ENCODE measurements at places on chromosomes 13 and 19.

DNA sequence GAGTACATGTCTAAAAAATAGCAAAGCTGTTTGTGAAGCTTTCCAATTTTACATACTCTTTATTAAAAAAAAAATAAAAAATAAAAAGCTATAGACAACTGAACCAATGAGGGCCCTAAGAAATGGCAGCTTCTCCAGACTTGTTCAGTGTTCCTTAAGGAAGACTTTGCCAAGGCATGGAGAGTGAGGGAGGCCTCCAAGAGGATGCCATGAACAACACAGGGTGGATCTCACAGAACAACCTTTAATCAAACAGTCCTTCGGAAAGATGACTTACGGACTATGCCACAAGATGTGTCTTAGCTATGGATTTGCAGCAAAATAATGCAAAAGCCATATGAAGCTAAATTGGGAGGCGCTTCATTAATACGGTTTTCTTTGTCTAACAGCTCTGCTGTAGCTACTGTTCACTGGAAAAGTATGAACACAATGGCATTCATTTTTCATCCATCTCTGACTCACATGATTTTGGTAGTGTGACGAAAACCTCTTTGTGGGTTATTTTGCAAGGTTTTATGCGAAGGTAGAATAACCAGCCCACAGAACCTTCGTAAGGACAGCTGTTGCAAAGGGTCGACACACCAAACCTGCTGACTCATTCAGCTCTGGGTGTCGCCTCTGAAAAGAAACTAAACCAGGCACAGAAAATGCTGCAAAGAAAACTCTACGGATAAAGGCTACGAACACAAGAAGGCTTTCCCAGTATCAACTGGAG, 27.7 kb downstream of the EFNB2 start:
- no peak for DNase-seq

DNA sequence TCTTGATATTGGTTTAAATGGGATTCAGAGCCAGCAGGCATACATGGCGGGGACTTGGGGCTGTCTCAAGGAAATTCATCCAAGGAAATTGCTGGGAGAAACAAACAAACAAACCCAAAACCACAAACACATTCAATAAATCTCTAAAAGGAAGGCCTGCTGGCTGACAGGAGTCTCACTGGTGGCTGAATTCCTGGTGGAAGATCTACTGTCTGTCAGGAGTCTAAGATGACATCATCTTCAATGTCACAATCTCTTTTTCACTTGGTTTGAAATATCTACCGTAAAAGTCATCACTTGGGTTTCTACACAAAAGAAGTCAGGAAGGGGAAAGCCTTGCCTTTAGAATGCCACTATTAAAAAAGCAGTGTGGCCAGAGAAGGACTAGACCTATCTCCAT, 87.9 kb downstream of the KLF5 start:
- DNase-seq = no peak

GRCh38 chr19:42132851-42133528, 744 bp upstream of the POU2F2 start:
- peak; percentile 87 for DNase-seq

GRCh38 chr13:56773148-56773547, 367.6 kb upstream of the PRR20A start:
- no peak for DNase-seq

GRCh38 chr19:50427997-50428425, 4.7 kb upstream of the MYBPC2 start:
- DNase-seq = peak; percentile 61

DNA sequence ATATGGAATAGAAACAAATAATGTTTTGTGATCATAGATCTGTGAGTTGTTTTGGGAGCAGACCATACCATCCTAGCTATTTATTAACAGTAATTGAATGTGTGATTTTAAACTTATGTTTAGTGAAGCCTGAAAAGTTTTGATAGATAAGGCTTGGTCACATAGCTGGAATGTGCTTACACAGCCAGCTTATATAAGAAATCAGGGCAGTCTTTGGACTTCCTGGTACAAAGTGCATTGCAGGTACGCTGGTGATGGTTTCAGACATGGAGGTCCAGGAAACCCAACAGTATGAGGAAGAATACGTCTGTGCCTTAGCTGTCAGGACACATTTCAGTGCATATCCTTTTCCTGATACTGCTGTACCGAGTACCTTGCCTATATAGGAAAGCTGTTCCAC, 2316.2 kb upstream of the PCDH20 start:
- DNase-seq = no peak

GRCh38 chr13:23672616-23673015, 102.4 kb downstream of the TNFRSF19 start:
- no peak for DNase-seq

- no peak for DNase-seq
Observed at GRCh38 chr13:31722673-31723072, 16.7 kb upstream of the RXFP2 start.

DNA sequence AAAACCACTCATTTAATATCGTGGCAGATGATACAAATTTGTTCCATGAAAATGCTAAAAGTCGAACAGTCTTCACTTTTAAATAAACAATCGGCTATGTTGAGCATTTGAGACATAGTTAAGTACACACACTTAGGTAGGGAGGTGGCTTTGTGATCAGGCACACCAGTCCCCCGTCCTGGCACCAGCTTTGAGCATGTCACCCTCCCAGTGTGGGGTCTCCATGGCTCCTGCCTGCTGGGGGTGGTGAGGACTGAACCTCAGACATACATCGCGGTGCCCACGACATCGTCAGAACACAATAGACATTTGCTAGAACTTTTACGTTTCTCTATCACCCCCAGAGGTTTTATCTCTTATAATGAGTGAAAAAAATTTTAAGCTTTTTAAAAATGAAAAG, 62.0 kb downstream of the RFX2 start:
- no peak for DNase-seq

DNA sequence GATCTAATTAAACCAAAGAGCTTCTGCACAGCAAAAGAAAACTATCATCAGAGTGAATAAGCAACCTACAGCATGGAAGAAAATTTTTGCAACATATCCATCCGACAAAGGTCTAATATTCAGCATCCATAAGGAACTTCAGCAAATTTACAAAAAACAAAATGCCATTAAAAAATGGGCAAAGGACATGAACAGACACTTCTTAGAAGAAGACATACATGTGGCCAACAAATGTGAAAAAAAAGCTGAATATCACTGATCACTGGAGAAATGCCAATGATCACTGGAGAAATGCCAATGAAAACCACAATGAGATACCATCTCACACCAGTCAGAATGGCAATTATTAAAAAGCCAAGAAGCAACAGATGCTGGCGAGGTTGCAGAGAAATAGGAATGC, 32.5 kb downstream of the ZNF582 start:
- DNase-seq = no peak

GRCh38 chr13:110187641-110188161, 119.3 kb downstream of the COL4A1 start:
- no peak for DNase-seq

- DNase-seq = peak; percentile 68
Observed at GRCh38 chr19:11382898-11383705, 1.0 kb downstream of the EPOR start.

- no peak for DNase-seq
Observed at GRCh38 chr13:65677906-65678305, 1552.2 kb downstream of the PCDH9 start.

DNA sequence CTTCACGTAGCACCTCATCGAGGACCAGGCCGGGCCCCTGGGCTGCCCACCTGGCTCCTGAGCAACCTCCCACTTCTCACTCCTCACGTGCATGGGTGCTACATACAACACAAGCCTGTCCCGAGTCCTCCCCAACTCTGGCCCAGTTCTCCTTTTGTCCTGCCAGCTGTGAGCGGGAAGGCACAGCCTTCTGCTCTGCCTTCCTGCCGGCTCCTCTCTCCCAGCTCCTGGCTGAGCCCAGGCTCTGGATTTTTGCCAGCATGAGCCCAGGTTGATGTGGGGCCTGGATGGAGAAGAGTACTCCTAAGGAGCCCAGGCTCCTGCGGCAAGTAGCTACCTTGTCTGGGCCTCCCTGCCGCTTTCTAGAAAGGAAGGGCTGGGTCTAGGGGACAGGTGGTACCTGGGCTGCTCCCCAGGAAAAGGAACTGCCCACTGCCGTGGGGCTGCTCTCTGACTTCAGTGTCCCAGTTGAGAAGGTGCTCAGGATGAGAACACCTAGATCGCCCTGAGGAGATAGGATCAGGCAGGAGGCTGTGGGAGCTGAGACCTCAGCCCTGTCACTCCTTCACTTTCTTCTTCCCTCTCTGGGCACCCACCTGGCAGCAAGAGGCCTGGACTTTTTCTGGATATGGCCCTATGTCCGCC, 23.6 kb downstream of the LYL1 start:
- no peak for DNase-seq

GRCh38 chr13:78679329-78679728, 20.4 kb upstream of the OBI1 start:
- DNase-seq = no peak

DNA sequence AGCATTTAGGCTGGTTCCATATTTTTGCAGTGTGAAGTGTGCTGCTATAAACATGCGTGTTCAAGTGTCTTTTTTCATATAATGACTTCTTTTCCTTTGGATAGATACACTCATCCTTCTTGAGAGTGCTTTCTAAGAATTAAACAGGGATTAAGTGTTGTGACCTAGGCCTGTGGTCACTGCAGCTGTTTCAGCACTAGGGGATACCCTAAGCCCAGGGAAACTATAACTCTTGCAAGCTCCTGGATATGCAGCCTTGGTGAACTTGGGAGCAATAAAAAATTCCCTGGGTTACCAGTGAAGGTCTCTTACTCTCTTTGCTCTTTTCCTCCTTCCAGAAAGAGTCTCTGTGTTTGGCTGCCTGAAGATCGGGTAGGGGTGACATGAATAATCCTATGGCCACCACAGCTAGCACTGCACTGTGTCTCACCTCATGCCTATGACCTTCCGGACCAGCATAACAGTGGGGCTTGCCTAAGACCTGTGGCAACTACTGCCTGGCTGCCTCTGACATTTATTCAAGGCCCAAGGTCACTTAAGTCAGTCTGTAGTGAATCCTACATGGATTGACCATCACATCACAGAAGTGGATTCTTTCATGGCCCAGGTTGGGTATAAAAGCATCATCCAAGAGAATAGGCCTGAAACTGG, 799.7 kb downstream of the DACH1 start:
- no peak for DNase-seq

DNA sequence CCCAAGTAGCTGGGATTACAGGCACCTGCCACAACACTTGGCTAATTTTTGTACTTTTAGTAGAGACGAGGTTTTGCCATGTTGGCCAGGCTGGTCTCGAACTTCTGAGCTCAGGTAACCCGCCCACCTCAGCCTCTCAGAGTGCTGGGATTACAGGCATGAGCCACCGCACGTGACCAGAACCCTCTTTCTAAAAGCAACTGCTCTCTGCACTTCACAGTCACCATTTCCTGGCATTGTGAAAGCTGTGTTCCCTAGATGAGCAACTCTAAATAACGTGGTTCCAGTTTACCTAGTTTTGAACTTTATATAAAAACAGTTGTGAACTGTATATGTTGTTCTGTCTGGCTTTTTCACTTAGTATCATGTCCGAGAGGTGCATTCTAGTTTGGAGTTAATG, 152.9 kb downstream of the SIPA1L3 start:
- no peak for DNase-seq

DNA sequence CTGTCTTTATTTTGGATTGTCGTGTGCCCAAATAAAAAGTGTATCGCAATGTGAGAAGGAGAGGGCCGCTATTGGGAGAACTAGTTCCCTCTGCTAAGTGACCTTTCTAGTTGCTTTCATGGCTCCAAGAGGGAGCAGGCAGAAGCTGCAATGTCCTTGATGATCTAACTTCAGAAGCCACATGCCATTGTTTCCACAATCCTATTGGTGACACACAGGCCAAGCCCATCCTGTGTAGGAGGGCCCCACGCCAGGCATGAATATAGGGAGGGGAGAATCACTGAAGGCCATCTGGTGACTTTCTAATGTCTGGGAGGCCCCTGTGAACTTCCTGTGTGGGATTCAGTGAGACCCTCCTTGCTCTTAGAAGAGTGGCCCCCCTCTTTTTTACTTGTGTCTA, 47.8 kb upstream of the KPNA3 start:
- DNase-seq = no peak

GRCh38 chr13:100532090-100532766, 56.4 kb downstream of the GGACT start:
- DNase-seq = no peak

GRCh38 chr19:55474269-55475265, 1.9 kb upstream of the ZNF628 start:
- DNase-seq = no peak

DNA sequence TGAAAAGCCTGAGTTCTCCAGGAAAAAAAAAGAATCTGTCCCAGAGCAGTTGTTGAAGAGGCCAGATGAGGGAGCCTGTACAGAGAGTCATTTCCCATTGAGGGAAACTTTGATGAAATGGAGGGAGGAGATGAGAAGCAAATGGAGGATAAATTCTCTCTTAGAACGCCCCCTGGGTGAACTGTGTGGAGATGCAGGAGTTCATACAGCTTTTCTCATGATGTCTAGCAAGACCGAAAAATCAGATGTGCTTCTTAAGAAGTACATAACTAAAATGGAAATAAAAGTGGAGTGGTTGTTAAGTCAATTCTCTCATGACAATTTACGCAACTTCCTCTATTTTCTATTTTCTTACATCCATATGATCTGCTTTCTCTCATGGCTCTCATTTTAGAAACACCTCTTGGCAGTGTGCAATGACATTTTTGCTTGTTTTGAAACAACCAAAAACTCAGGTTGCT, 1263.1 kb downstream of the PCDH9 start:
- no peak for DNase-seq

GRCh38 chr19:10113964-10114650, 2.6 kb downstream of the P2RY11 start:
- no peak for DNase-seq

DNA sequence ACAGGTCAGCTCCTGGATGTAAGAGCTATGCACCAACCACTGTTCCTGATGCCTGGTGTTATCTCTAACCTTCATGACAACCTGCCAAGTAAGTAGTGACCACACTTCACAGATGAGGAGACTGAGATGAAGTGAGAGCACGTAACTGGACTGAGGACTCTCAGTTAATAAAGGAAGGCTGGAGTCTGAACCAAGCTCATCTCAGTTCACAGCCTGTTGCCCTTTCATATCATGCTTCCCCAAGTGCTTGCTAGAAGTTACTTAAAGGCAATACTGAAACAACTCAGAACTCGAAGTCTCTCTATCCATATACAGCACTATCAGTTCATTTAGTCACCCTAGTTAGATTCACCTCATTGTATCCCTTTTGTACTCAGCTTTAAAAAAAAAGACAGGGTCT, 119.7 kb downstream of the ABCC4 start:
- no peak for DNase-seq

DNA sequence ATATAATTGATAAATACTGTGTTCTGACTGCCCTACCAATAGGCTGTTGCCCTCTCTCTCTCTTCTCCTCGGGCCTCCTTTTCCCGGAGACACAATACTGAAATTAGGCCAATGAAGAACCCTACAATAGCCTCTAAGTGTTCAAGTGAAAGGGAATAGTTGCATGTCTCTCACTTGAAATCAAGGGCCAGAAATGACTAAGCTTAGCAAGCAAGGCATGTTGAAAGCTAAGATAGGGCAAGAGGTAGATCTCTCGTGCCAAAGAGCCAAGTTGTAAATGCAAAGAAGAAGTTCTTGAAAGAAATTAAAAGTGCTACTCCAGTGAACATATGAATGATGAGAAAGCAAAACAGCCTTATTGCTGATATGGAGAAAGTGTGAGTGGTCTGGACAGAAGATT, 13.3 kb downstream of the KATNAL1 start:
- DNase-seq = no peak

Data from germinal center (tissue), 1 donor.